ENCODE measurements at places on chromosomes 16 and 17.
A peak's percentile ranks its signal among the peaks of the same experiment; 100 is the strongest.

DNA sequence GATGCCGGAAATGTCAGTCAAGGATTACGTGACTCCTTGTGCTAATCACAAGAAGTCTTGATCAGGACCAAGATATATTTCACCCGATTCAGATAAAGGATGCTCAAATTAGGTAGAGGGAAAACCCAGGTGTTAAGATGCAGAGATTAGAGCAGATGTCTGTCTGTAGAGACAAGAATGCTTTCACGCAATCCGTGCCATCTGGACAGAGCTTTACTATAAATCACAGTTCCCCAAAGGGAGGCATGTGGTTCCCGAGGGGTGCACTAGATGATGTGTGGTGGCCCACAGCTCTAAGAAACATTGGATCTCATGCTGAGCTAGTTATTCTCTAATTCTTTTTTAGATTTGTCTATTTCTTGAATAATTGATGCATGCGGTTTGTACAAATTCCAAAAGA lies 9.8 kb upstream of the MAP3K14 start:
- no peak for DNase-seq

- DNase-seq = no peak
These were observed 1519.5 kb downstream of the CDH11 start for GRCh38 chr16:63602206-63602927.

GRCh38 chr16:11791144-11791828 lies 5.8 kb downstream of the ZC3H7A start:
- no peak for DNase-seq

DNA sequence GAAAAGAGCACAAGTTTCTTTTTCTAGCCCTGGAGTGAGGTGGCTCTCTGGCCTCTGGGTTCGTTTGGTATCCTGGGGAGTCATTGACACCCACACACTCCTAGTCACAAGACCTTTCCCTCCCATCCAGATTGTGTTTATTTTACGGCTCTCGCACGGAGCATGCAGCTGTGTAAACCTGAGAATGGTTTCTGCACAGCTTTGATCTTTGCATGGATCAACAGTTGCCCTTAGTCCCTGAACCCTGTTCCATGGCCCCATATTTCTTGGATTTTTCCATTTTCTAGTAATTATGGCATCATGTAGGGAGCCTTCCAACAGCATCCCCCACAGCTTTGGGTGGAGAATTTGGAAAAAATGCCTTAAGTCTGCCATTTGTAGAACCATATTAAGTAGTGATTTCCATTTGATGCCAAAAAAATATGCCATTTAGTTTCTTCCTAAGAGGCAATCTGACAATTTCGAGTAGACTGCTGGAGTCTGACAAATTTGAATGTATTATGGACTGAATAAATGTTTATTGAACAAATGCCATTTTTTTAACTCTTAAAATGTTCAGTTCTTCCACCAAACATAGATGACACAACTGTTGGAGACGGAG lies 197.7 kb downstream of the WWOX start:
- no peak for DNase-seq

- DNase-seq = peak; percentile 60
These were observed 17.3 kb upstream of the WFDC1 start for GRCh38 chr16:84277244-84277823.

DNA sequence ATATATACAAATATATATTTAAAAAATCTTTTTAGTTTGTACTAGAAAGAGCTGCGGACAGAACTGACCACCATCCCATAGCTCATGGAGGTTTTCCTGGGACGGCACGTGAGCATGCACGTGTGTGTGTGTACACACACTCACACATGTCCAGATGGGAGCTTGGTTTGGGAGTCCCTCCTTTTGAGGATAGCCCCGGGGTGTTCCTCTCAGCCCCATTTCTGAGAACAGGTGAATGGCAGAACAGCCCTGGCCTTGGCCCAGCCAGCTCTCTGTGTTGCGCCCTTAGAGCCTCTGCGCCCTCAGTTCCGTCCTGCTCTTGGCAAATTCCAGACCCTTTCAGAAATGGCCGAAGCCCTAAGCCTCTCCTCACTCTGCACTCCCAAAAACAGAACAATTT lies 70.1 kb downstream of the AMFR start:
- no peak for DNase-seq

GRCh38 chr16:3458852-3459361 lies 15.4 kb downstream of the NAA60 start:
- no peak for DNase-seq
